ENCODE measurements at places on chromosomes 3 and 15. TPM values are rescaled to one million over a fixed set of nuclear protein-coding genes. Genes with fewer than 3 reads are reported as not detected.

DNA sequence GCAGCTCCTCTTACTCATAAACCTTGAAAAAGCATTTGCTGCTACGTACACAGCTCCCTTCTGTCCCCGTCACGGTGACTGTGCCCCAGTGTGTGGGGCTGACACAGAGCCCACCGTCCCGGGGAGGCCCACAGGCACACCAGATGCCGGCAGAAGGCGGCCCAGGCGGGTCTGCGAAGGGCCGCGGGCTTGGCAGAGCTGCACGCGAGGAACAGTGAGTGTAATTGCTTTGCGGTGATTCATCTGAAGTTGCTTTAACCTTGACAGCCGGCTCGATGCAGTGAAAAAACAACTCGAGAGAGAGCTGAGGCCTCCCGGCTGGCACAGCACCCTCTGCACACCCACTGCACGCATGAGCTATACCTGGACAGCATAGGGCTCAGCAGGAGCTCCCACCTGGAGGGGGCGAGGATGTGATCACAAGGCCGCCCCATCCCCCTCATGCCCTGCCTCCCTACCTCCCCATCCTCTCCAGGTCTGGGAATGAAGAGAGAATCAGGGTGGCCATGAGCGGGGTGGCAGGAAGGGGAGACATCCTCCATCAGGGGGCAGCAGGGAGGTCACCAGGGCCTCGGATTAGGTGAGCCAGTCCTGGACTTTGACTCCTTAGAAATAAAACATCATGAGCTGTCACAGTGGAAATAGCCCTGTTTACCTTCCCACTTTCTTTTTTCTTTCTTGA, 172.7 kb downstream of the MEGF11 start:
- ATAC-seq, result peak; percentile 99

- no peak for ATAC-seq
These were observed 450.0 kb downstream of the NSUN3 start for GRCh38 chr3:94512876-94513275.

DNA sequence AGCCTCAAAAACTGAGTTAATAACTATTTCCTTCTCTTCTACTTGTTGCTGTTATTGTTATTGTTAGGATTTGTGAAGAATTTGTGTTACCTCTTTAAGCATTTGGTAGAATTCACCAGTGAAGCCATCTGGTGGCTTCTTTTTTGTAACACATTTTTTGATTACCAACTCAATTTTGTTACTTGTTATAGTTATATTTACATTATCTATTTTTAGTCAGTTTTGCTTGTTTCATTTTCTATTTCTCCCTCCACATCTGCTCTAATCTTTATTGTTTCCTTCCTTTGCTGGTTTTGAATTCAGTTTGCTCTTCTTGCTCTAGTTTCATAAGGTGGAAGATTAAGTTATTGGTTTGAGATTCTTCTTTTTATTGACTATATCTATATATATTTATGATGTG, 3.7 kb upstream of the SLC9C1 start:
- no peak for ATAC-seq

GRCh38 chr3:196149375-196149774, 61.8 kb downstream of the ZDHHC19 start:
- no peak for ATAC-seq

DNA sequence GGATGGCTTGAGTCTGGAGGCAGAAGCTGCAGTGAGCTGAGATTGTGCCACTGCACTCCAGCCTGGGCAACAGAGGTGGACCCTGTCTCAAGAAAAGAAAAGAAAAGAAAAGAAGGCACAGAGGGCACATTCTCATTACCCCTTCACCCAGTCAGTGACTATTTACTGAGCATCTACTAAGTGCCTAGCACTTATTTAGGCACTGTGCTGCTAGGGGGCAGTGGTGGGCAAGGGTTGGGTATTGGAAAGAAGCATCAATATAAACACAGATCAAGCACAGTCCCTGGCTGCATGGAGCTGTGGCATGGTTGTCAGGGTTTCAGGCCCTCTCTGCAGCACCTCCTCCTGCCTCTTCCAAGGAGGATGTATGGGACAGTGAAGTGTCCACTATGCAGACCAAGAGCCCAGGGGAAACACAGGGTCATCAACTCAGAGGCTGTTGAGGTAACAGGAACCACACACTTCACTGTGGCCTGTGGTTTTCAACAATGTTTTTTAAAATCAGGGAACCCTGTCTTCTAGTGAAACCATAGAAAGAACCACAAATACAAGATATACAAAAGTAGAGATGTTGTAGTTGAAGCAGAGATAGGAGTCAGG, 138.5 kb downstream of the RAB11A start:
- no peak for ATAC-seq

DNA sequence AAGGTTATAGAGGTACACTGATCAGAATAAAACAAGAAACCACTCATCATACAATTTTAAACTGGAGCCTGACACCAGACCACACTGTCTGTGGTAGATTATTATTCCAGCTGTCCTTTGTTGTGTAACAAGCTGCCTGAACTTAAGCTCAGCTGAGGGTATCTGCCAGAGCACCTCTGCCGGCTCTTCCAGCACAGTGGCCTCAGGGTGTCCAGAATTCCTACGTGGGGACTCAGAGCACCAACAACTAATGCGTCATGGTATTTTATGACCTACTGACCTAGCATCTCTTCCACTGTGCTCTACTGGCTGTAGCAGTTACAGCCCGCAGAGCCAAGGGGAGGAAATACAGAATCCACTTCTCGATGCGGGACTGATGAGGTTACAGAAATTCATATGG, 15.6 kb upstream of the RAF1 start:
- ATAC-seq, result peak; percentile 73

- ATAC-seq, result no peak
These were observed 23.1 kb downstream of the C3orf52 start for GRCh38 chr3:112109322-112109721.

GRCh38 chr15:29379647-29380046, 110.0 kb upstream of the NSMCE3 start:
- ATAC-seq, result peak; percentile 37

- ATAC-seq, result peak; percentile 61
These were observed 759.2 kb upstream of the CFAP20DC start for GRCh38 chr3:59809016-59809415.

DNA sequence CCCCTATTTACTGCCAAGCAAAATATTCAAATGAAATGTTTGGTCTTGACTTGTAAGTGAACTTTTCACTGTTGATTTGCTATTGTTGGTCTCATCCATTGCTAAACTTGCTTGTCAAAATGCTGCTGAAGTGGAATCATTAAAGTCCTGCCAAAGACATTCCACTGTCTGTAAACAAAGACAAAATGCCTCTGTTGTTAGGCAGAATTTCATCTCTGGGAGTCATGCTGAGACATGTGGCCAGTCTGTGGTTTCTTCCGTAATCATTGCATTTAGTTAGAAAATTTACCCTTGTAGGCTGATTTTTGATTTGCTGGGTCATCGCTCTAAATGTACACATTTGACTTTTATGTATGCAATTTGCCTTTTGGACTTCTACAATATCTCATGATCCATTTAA, 577.7 kb downstream of the MECOM start:
- peak; percentile 94 for ATAC-seq

- no peak for ATAC-seq
These were observed 8.5 kb upstream of the OXTR start for GRCh38 chr3:8777978-8778267.

DNA sequence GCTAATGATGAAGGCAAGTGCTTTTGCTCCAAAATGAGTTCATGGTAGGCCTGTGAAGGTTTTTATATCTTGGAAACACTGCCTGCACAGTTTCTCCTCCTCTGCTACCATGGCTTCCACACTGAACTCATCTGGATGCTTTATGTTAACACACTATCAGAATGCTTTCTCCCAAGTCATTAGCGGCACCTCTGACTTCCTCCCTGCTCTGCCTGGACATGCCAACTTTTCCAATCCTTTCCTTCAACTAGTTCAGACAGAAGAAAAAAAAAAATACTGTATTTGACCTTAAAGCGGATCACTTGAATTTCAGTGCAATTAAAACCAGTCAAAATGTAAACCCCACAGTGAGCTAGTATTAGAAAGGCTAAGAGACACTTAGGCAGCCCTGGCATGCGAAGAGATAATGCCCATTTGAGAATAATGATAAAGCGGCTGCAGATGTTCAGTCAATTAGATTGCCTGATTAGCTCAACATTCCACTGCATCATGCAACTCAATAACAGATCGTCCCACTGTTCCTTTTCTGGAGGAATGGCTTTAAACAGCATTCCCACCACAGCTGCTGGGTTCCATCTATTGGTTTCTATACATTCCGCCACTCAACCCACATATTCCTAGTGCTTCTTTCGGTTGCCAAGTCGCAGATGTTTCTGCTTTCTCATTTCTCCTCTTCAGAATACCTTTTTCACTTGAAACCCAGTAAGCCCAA, 51.7 kb downstream of the CNTN3 start:
- ATAC-seq, result peak; percentile 57

GRCh38 chr3:22284559-22284958, 533.5 kb upstream of the ZNF385D start:
- ATAC-seq, result no peak

DNA sequence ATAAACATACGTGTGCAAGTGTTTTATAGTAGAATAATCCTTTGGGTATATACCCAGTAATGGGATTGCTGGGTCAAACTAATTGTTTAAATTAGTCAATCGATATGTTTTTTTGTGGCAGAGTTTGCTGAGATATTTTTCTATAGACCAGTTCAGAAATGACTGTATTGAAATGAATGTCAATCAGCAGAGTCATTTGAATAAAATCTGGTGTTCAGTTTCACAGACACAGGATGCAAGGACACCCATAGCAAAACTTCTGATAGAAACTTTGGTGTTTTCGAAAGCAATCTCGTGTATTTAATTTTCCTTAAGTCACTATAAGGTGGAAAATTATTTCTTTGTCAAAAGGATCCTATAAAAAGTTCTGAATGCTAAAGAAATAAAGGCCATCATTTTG, 434.4 kb downstream of the RAP2B start:
- ATAC-seq, result no peak

DNA sequence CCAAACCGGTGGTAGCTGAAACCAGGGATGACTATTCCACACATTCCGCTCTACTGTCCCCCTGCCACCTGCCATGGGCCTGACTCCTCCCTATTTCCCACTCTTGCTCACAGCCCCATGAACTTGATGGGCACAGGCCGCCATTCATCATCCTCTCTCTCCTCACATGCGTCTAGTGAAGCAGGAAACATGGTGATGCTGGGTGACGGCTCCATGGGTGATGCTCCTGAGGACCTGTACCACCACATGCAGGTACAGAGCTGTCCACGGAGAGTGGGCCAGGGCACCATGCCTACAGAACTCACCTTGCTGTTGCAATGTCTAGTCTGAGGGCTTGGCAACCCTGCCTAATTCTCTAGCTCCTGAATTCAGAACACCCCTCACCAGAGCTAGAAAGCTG, 23.3 kb upstream of the MANF start:
- no peak for ATAC-seq

DNA sequence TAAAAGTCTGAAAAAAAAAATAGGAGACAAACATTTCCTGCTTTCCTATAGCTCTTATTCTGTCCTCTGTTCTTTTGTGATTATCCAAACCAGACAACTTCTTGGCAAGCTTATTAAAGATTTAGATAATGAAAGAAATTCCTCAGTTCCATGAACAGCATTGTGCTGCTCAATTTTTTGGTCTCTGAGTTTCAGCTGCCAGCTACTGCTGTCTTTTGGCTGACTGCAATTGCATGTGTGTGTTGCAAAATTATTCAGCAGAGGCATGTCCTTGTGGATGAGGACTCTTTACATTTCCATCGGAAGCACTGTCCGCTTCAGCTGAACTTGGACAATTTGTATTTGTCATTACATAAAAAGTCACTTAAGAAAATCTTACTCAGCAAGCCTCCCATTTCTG, 397.3 kb upstream of the RASGRP1 start:
- ATAC-seq, result no peak

GRCh38 chr15:91706322-91707032, 147.0 kb upstream of the SLCO3A1 start:
- peak; percentile 89 for ATAC-seq

GRCh38 chr3:158994386-158994785, 192.5 kb downstream of the MFSD1 start:
- ATAC-seq, result no peak

DNA sequence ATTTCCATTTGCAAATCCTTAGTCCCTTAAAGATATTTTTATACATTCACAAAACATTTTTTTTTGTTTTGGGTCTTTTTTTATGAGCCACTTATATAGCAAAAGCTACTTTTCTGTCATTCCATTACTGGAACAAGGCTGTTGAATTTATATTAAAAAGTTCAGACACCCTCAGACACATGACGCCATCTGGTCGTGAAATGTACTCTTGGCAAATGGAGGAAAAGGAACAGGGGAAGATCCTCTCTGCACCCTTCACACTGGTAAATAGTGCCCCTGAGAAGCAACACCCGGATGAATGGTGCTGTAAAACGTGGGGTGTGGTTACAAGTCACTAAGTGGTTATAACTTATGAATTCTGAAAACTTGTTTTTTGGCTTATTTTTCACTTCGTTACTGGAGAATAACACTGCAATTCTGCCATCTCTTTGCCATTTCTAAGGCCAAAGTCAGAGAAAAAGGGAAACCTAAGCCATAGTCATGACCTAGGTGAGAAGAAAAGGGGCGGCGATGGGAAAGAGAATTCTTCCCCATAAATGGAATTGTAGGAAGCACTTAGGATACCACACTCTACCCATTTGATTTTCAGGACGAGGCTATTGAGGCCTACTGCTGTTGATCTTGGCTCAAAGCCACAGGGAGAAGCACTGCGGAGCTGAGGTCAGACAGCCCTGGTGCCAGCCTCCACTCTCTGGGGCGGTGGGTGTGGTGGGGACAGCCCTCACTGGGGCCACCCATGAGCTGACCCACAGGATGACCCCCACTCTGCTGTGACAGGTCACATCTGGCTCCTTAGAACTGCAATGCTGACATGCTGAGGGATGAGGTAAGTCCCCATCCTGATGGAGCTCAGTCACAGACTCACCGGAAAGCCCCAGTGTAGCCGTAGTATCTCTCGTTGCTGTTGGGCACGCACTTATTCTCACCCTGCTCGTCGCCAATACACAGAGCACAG, 21.9 kb downstream of the LTF start:
- ATAC-seq, result no peak

DNA sequence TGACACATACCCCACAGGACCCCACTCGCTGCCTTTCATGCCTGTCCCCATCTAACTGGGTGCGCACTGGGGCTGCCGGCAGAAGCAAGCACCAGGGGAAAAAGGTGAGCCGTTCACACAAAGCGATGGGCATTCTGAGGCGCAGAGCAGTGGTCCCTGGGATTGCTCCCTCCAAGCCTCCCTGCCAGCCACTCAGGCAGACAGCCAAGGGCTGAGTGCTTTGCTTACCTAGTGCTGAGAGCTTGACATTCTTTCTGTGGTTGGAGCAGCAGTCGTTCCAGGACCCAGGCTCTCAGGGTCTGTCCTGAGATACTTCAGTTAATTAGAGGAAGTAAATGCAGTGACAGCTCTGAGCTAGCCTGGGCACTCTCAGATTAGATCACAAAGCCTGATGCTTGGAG, 5.7 kb downstream of the ESYT3 start:
- no peak for ATAC-seq

EBLN2 gene
- 2.7 TPM for total RNA-seq

AHSG gene
- 0.39 TPM for total RNA-seq

KIF7 gene
- total RNA-seq, result 3.6 TPM

RPP14 gene
- 16.4 TPM for total RNA-seq

HDAC11 gene
- total RNA-seq, result 3.0 TPM

ACOX2 gene
- total RNA-seq, result 1.8 TPM

MOBP gene
- total RNA-seq, result 0.45 TPM

TTBK2 gene
- 13.9 TPM for total RNA-seq

MESP2 gene
- total RNA-seq, result 0.32 TPM

SPSB4 gene
- total RNA-seq, result 25.1 TPM

GREM1 gene
- 0.13 TPM for total RNA-seq

IQCF5 gene
- total RNA-seq, result not detected
